ENCODE measurements at places on chromosomes 7 and 10. TPM values are rescaled to one million over a fixed set of nuclear protein-coding genes. Genes with fewer than 3 reads are reported as not detected.
A peak's percentile ranks its signal among the peaks of the same experiment; 100 is the strongest.

CTAGE4 gene
- 8.4 TPM for total RNA-seq

DNA sequence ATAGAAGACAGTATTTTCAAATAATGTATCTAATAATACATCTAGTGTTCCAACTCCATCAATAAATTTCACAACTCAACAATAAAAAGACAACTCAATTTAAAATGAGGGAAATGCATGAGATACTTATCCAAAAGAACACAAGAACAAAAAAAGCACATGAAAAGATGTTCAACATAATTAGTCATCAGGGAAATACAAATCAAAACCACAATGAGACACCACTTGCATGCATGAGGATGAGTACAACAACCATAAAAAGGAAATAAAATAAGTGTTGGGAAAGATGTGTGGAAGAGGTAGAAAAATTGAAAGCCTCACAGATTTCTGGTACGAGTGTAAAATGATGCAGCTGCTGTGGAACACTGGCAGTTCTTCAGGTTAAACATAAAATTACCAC is 111.6 kb upstream of the PTPRZ1 start:
- DNase-seq, result no peak
- H3K4me1 ChIP-seq, result no peaks in the 10 kb centered on the region
- no peaks in the 10 kb centered on the region for H3K27me3 ChIP-seq
- H3K36me3 ChIP-seq, result no peaks in the 10 kb centered on the region
- no peak overlapping the region for H3K4me3 ChIP-seq
- H3K27ac ChIP-seq, result no peak overlapping the region

GOLGA7B gene
- total RNA-seq, result 1.1 TPM

DNA sequence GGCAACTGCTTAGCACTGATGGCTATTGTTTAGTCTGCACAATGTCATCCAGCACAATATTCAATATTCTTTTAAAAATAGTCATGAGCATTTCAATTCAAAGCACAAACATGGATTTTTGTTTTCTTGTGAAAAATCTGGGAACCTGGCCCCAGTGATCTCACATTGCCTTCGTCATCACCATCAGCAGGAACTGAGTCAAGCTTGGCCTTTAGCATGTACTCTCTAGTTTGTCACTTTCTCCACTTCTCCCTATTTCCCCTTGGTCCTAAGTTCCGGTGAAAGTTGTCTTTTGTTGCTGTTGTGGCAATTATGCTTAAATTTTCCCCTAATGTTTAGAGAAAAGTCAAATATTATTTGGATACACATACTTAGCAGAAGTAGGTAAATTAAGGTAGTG is 252.9 kb upstream of the SORCS1 start:
- no peaks in the 10 kb centered on the region for H3K4me1 ChIP-seq
- no peak overlapping the region for H3K4me3 ChIP-seq
- H3K36me3 ChIP-seq, result no peaks in the 10 kb centered on the region
- no peak overlapping the region for H3K27ac ChIP-seq
- H3K27me3 ChIP-seq, result no peaks in the 10 kb centered on the region

- H3K27me3 ChIP-seq, result no peaks in the 10 kb centered on the region
- H3K36me3 ChIP-seq, result peaks cover 69% of the 10 kb centered on the region
- H3K4me1 ChIP-seq, result peaks cover 26% of the 10 kb centered on the region
- H3K4me3 ChIP-seq, result no peak overlapping the region
Observed at GRCh38 chr10:104309980-104310978, 28.0 kb downstream of the ITPRIP start.

PTF1A gene
- total RNA-seq, result not detected

SRRM3 gene
- total RNA-seq, result 0.86 TPM

DNA sequence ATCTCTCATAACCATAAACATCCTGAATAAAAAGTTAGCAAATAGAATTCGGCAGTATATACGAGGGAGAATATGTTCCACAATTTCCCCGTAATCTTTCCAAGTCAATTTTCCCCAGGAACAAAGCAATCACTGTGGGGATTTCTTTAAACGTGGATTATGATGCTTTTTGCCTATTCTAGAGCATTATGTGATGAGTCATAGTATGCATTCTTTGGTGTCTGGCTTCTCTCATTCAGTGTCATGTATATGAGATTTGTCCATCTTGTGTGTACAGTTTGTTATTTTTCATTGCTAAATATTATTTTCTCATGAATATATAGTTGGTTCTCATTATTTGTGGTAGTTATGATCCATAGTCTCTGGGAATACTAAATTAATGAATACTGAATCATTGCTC is 9.9 kb upstream of the OR9A4 start:
- DNase-seq, result no peak
- H3K4me1 ChIP-seq, result no peaks in the 10 kb centered on the region
- no peak overlapping the region for H3K4me3 ChIP-seq
- no peaks in the 10 kb centered on the region for H3K27me3 ChIP-seq
- no peaks in the 10 kb centered on the region for H3K36me3 ChIP-seq
- H3K27ac ChIP-seq, result no peak overlapping the region

DNA sequence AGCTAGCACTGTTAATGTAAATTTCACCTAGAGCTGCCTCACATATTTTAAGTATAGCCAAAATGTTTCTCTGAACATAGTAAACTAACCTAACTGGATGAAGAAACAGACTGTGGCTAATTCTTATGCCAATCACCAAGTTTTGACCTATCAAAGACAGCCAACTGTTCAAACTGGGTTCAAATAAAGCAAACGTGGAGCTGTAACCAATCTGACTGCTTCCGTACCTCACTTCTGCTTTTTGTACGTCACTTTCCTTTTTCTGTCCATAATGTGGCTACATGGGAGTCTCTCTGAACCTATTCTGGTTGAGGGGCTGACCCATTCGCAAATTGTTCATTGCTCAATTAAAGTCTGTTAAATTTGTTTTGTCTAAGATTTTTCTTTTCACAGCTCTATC is 66.3 kb upstream of the ETV1 start:
- H3K4me1 ChIP-seq, result no peaks in the 10 kb centered on the region
- H3K4me3 ChIP-seq, result no peak overlapping the region
- H3K36me3 ChIP-seq, result no peaks in the 10 kb centered on the region
- no peak overlapping the region for H3K27ac ChIP-seq

DNA sequence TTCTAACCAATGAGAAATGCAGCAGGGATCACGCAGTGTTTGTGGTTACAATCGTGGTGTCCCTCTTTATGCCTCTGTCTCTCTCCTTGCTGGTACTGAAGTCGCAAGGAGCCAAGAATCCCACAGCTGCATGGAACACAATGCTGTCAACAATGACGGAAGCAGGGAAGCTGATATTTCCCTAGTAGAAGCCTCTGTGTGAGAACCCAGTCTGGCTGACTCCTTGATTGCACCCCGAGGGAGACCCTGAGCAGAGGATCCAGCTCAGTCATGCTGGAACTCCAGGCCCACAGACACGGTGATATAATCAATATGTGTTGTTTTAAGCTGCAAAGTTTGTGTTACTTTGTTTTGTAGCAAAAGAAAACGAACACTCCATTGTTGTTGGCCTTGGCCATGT is 677.9 kb downstream of the PARD3 start:
- no peak overlapping the region for H3K27ac ChIP-seq
- no peak overlapping the region for H3K4me3 ChIP-seq
- no peaks in the 10 kb centered on the region for H3K36me3 ChIP-seq
- DNase-seq, result no peak

GRCh38 chr7:12926206-12926605 is 238.8 kb downstream of the ARL4A start:
- no peak overlapping the region for H3K27ac ChIP-seq
- no peak for DNase-seq
- no peaks in the 10 kb centered on the region for H3K27me3 ChIP-seq
- H3K4me3 ChIP-seq, result no peak overlapping the region
- no peaks in the 10 kb centered on the region for H3K4me1 ChIP-seq

- H3K36me3 ChIP-seq, result peaks cover 6% of the 10 kb centered on the region
- no peak overlapping the region for H3K4me3 ChIP-seq
- H3K27ac ChIP-seq, result no peak overlapping the region
- no peaks in the 10 kb centered on the region for H3K27me3 ChIP-seq
- no peaks in the 10 kb centered on the region for H3K4me1 ChIP-seq
- DNase-seq, result no peak
Observed at GRCh38 chr7:108486291-108486966, 30.2 kb upstream of the NRCAM start.

GRCh38 chr7:73626814-73627213 is 2.5 kb upstream of the MLXIPL start:
- peaks cover 24% of the 10 kb centered on the region for H3K4me1 ChIP-seq
- no peak for DNase-seq
- no peak overlapping the region for H3K27ac ChIP-seq
- H3K27me3 ChIP-seq, result peaks cover 28% of the 10 kb centered on the region
- no peak overlapping the region for H3K4me3 ChIP-seq
- no peaks in the 10 kb centered on the region for H3K36me3 ChIP-seq

DNA sequence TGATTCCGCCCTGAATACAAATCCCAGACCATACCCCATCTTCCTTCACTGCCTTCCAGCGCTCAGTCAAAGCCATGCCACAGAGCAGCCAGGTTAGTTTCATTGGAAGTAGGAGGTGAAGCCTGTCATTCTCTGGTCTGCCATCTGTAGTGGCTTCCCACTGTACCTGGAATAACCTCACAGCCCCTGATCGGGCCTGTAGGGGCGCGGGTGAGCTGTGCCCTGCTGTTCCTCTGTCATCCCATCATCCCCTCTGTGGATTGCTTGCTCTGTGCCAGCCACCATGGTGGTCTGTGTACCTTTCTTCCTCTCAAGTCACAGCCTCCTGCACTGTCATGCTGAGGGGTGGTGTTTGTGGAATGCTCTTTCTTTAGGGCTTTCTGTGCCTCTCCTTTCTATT is 155.1 kb downstream of the ZNF22 start:
- no peaks in the 10 kb centered on the region for H3K36me3 ChIP-seq
- no peaks in the 10 kb centered on the region for H3K27me3 ChIP-seq
- no peak overlapping the region for H3K27ac ChIP-seq
- H3K4me1 ChIP-seq, result no peaks in the 10 kb centered on the region
- H3K4me3 ChIP-seq, result no peak overlapping the region
- DNase-seq, result no peak

DNA sequence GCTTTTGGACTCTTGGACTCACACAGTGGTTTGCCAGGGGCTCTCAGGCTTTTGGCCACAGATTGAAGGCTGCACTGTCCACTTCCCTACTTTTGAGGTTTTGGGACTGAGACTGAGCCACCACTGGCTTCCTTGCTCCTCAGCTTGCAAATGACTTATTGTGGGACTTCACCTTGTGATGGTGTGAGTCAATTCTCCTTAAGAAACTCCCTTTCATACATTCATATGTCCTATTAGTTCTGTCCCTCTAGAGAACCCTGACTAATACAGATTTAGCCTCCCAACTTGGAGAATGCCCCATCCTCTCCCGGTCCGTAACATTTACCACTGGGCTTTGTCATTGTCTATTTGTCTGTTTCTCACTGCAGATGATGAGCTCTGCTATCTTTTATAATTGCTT is 52.8 kb upstream of the CUL1 start:
- H3K36me3 ChIP-seq, result no peaks in the 10 kb centered on the region
- H3K27ac ChIP-seq, result no peak overlapping the region
- H3K4me3 ChIP-seq, result no peak overlapping the region
- no peak for DNase-seq

GRCh38 chr7:47394751-47395252 is 187.1 kb downstream of the TNS3 start:
- DNase-seq, result no peak
- H3K4me3 ChIP-seq, result no peak overlapping the region
- H3K36me3 ChIP-seq, result peaks cover 26% of the 10 kb centered on the region
- no peaks in the 10 kb centered on the region for H3K27me3 ChIP-seq
- H3K27ac ChIP-seq, result no peak overlapping the region

PIK3CG gene
- 8.1 TPM for total RNA-seq

GRCh38 chr10:67119651-67120050 is 193.8 kb downstream of the LRRTM3 start:
- no peak overlapping the region for H3K4me3 ChIP-seq
- H3K27me3 ChIP-seq, result no peaks in the 10 kb centered on the region
- no peaks in the 10 kb centered on the region for H3K4me1 ChIP-seq
- DNase-seq, result no peak
- no peaks in the 10 kb centered on the region for H3K36me3 ChIP-seq

GRCh38 chr10:74543276-74543675 is 283.1 kb upstream of the KAT6B start:
- peaks cover 6% of the 10 kb centered on the region for H3K4me1 ChIP-seq
- DNase-seq, result no peak
- no peaks in the 10 kb centered on the region for H3K27me3 ChIP-seq
- H3K4me3 ChIP-seq, result no peak overlapping the region
- H3K27ac ChIP-seq, result no peak overlapping the region
- no peaks in the 10 kb centered on the region for H3K36me3 ChIP-seq

OR2A42 gene
- 0.10 TPM for total RNA-seq

DNA sequence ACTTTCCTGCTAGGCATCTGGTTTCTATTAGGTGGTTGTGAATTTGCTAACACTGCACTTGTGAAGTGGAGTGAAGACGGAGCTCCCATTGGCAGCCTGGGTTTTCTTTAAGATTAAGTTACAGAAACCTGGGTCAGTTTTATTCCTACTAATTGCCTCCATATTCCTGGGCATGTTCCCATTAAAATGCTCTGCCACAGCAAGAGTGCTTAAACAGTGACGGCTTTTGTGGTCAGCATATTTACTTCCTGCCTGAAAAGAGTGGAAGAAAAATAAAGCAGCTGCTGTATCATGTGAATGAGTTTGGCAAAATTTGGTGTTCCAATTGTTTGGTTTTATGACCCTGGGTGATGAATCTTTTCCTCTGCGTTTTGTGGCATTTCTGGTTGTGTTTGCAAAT is 96.9 kb upstream of the PLXDC2 start:
- H3K27me3 ChIP-seq, result no peaks in the 10 kb centered on the region
- H3K4me1 ChIP-seq, result no peaks in the 10 kb centered on the region
- DNase-seq, result no peak
- no peaks in the 10 kb centered on the region for H3K36me3 ChIP-seq

DNA sequence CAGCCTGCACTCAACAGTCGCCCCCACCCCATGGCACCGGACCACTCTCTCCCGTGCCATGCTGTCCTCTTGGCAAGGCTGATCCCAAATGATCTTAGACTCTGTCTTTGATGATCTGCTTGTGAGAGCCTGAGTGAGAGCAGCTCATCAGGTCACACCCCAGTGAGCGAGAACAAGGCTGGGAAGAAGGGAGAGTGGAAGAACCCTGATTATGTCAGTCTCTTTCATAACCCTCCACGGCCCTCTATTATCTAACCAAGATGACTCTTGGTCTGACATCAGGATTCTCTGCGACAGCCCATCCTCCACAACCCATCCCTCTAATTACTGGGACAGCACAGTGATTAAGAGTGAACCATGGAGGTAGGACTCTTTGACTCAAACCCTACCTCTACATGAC is 53.1 kb upstream of the C7orf33 start:
- H3K27ac ChIP-seq, result no peak overlapping the region
- H3K4me3 ChIP-seq, result no peak overlapping the region
- H3K36me3 ChIP-seq, result no peaks in the 10 kb centered on the region
- H3K27me3 ChIP-seq, result no peaks in the 10 kb centered on the region
- DNase-seq, result no peak
- no peaks in the 10 kb centered on the region for H3K4me1 ChIP-seq

GNAT3 gene
- not detected for total RNA-seq

- DNase-seq, result peak; percentile 67
- no peak overlapping the region for H3K4me3 ChIP-seq
- no peak overlapping the region for H3K27ac ChIP-seq
- H3K27me3 ChIP-seq, result no peaks in the 10 kb centered on the region
- H3K4me1 ChIP-seq, result peaks cover 8% of the 10 kb centered on the region
Observed at GRCh38 chr10:34861293-34862021, 46.4 kb upstream of the PARD3 start.

CPA5 gene
- total RNA-seq, result not detected

Measured in upper lobe of left lung (tissue), 6 donors.